ENCODE measurements at places on chromosomes 2 and 18.

GRCh38 chr18:76475450-76476194, 19.4 kb downstream of the ZNF516 start:
- DNase-seq: peak; percentile 33

GRCh38 chr2:214651451-214651850, 158.0 kb downstream of the BARD1 start:
- no peak for DNase-seq

GRCh38 chr2:235080101-235080500, 128.3 kb downstream of the SH3BP4 start:
- no peak for DNase-seq

DNA sequence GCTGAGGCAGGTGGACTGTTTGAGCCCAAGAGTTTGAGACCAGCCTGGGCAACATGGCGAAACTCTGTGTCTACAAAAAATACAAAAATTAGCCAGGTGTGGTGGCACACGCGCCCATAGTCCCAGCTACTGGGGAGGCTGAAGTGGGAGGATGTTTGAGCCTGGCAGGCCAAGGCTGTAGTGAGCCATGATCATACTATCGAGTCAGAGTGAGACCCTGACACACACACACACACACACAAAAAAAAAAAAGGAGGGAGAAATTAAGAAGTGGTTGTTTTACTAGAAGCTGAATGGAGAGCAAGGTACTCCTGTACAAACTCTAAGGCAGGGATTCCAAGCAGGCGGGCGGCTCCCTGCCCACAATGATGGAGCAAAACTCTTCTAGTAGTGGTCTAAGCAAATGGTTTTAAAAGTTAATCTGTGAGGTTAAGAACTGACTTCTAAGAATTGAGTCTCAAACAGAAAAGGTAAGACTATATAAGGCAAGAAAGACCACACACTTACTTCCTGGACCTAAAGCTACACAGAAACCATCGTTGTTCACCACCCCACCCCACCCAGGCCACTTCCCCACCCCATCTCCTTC, 2.6 kb downstream of the ANKRD44 start:
- DNase-seq: peak; percentile 89

GRCh38 chr2:234911271-234911670, 40.5 kb upstream of the SH3BP4 start:
- no peak for DNase-seq

- DNase-seq: no peak
Measured at GRCh38 chr2:42243297-42243696, 74.1 kb downstream of the EML4 start.

- no peak for DNase-seq
Measured at GRCh38 chr2:35946478-35946877, 409.1 kb upstream of the CRIM1 start.

GRCh38 chr2:169143998-169144397, 74.6 kb downstream of the DHRS9 start:
- DNase-seq: no peak

DNA sequence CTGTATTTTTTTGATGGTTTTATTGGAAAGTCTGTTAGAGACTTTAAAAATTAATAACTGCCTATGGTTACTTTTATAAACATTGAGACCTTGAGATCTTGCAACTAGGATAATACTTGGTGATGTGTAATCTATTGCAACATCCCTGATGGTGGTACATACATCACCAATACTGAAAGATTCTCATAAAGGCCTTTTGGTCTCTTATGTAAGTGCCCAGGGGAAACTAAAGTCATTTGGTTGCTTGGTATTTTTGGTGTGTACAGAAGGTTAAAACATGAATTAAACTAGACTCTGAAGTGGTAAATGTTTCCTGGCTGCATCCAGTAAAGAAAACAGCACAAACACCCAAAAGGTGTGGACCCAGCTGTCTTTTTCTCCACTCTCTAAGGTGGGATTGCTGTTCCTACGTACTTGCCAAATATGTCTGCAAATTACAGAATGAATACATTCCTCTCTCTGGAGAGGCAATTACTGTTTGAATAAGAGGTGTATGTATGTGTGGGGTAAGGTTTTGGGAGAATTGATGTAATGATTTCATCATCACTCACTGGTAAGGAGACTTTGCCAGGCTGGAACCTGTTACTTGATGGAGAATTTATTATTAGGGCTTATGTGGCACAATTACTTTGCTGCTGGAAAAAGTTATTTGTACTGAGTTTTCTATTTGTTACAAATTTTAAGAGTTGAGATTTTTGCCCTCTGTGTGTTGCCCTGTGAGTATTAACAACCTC, 3.6 kb downstream of the B3GNT2 start:
- no peak for DNase-seq

GRCh38 chr2:229124136-229124535, 147.0 kb downstream of the PID1 start:
- DNase-seq: no peak

GRCh38 chr18:79488311-79489050, 92.8 kb downstream of the NFATC1 start:
- DNase-seq: no peak

DNA sequence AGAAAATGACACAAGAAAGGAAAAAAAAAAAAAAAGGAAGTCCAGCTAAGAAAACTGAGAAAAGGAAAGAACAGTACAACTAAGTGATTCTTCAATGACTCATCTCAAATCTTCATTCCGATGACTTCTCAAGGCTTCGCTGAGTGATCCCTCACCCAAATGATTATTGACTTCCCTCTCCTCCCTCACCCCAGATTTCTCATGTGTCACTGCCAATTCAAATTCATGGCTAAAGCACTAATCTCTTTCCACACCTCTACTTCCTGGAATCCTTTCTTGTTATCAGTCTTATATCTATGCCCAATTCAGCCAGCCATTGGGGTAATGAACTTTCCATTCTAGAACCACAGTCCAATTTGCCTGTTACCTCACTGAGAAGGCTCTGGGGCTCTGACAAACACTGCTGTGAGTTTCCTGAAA, 7.2 kb upstream of the ABCB11 start:
- DNase-seq: peak; percentile 80

GRCh38 chr2:86010083-86010482, 95.6 kb downstream of the POLR1A start:
- DNase-seq: no peak

DNA sequence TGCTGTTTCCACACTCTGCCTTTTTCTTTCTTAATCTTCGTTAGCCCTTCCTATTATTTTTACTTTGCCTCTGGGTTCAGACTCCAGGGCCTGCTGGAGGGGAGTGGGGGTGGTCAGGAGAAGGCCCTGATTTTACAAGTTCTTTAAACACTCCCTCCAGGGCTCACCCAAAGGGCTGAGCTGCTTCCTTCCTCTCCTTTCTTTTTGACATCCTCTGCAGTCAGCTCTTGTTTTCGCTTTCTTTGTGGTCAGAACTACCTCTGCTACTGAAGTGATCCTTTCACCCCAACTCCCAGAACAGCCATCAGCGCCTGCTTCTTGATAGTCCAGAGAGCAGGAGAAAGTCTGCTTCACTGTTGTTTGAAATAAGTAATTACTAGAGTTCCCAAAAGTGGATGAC, 925.7 kb downstream of the EPHA4 start:
- no peak for DNase-seq

GRCh38 chr2:219570194-219570923, 980 bp downstream of the OBSL1 start:
- DNase-seq: peak; percentile 24

- no peak for DNase-seq
Measured at GRCh38 chr2:222381566-222381965, 42.8 kb upstream of the SGPP2 start.

DNA sequence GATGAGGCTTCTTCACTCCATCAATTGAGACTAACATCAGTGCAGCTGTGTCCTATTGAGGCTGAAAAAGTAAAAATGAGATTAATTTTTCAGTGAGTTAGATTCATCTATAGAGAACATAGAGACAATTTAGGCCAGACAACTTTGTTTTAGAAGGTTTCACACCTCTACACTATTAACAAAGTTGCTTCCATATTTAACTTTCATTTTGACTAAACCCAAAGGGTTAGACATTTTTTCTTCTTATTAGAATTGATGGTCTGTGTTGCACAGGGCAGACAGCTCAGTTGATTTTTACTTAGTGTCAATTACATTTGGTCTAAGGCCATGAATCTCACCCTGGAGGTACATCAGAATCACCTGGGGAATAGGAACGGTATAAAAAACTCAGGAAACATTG, 130.2 kb upstream of the NXPH2 start:
- DNase-seq: no peak

DNA sequence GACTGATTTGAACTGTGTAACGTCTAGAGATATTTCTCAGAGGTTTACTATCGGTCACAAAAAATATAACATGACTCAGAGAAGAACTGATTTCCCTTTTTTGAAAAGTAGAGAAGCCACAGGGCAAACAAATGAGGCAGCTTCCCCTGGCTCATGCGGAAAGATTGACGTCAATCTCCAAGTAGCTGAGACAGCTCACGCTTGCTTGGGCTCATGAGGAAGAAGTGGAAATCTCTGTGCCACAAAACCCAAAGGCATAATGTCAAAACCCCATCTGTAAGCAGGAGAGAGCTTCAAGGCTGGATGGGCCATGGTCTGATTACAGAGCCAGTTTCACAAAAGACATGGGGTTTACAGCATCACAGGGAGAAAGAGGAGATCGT, 188.1 kb downstream of the ARL4C start:
- DNase-seq: no peak

- no peak for DNase-seq
Measured at GRCh38 chr2:214482728-214483127, 71.9 kb downstream of the VWC2L start.

- DNase-seq: no peak
Measured at GRCh38 chr2:210428393-210429179, 48.0 kb downstream of the LANCL1 start.

GRCh38 chr2:128623776-128624761, 305.4 kb upstream of the HS6ST1 start:
- DNase-seq: peak; percentile 85

DNA sequence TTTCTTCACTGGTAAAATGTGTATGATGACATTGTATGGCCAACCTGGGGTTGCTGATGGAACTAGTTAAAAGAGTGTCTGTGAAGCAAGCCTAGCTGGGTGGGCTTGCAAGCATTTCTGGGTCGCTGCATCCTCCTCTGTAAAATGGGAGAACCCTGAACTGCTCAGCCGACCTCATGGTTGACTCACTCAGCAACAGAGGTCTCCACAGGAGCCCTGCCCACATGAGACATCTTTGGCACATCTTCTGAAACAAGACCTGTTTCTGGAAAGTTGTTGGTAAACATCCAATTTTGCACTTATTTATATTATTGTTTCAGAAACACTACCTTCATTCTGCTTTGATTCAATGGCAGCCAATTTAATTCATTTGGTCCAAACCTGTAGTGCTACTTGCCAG, 52.6 kb downstream of the BCL11A start:
- DNase-seq: no peak

- DNase-seq: no peak
Measured at GRCh38 chr2:120017201-120017600, 4.3 kb downstream of the EPB41L5 start.

- no peak for DNase-seq
Measured at GRCh38 chr2:160583146-160583535, 89.5 kb upstream of the RBMS1 start.

DNA sequence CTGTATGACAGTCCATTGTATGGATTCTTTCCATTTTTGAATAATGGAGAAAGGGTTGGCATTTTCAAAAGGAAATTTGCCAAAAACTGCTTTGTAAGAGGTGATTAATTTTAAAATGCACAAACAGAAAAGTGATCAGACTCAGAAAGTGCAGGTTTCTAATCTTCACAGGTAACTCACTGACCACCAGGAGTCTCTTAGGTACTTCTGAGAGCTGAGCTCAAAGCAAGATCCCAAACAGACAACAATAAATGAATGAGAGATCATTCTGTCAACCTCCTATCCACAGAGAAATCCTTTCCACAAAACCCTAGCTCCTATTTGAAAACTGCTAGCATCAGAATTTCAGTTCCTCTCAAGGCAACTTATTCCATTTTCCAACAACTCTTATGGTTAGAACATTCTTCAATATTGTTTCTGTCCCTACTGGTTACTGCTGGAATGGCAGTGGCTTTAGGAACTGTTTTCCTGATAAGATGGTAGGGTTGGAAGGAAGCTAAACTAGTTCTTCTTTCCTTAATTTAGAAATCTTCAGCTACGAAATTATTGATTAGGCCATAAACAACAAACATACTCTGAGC, 20.6 kb upstream of the HAAO start:
- peak; percentile 74 for DNase-seq

GRCh38 chr2:63692002-63692606, 103.3 kb downstream of the MDH1 start:
- peak; percentile 62 for DNase-seq

DNA sequence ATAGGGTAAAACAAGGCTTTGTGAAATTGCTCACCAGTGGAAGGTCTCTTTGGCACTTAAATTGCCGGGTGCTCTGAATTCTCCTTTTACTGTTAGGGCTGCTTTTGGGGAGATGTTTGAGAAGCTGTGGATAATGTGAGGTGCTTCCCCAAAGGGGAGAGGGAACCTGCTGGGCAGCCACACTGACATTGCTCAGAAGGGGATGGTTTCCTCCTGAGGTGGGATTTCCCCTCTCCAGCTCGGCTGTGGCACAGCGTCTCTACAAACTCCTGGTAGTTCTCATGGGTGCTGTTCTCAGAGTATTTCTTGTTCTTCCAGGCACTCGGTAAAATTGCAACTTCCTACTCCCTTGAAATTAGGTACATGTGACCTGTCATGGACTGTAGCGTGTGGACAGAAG, 124.2 kb downstream of the LPIN1 start:
- no peak for DNase-seq

GRCh38 chr2:231622963-231623362, 30.3 kb downstream of the TEX44 start:
- DNase-seq: no peak

- no peak for DNase-seq
Measured at GRCh38 chr2:173858291-173858731, 106.9 kb downstream of the SP3 start.

- DNase-seq: peak; percentile 93
Measured at GRCh38 chr2:240560084-240560479, at the start of gene DUSP28. DUSP28 (plus strand) TSS chr2:240560357; CDS start chr2:240560685, 328 bp downstream.
